RWPE2 (cell line): ENCODE measurements at places on chromosomes 5 and 9.

DNA sequence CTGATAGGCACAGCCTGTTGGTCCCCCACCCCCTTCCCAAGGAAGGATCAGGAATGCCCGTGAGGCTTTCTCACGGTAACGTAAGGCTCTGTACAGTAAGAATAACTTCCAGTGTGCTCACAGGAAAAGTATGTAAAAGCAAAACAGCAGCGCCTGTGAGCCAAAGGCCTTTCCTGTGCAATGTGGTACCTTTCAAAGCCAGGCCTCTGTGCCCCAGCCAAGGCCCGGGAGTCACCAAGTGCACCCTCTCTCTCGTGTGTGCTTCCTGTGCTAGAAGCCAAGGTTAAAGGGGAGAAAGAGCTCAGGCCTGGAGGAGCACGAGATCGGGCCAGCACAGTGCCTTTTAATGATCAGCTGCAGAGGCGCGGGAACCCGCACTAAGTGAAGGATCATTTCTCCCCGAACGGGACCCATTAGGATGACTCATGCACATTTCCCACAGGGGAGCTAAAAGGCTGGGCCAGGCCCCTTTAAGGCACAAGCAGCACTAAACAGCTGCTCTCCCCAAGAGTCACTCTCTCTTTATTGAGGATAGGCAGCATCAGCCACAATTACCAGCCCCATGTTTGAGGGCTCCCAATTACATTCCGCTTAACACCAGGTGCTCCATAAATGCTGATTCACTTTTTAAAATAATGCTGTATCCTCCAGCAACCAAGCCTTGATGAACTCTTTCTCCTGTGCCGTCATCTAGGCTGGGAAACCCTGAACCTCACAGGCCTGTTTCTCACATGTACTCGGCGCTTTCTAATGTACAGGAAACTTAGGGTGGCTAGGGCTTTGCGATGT, 42.8 kb downstream of the SHB start:
- peak overlapping the region; percentile 98 for H3K27ac ChIP-seq
- H3K4me3 ChIP-seq: no peak overlapping the region
- H3K36me3 ChIP-seq: no peaks in the 10 kb centered on the region; the same call in 1 of the 2 replicates
- no peaks in the 10 kb centered on the region for H3K27me3 ChIP-seq

GRCh38 chr9:20473515-20474013, 148.7 kb downstream of the MLLT3 start:
- peaks cover 2% of the 10 kb centered on the region for H3K4me1 ChIP-seq
- H3K4me3 ChIP-seq: no peak overlapping the region
- no peaks in the 10 kb centered on the region for H3K36me3 ChIP-seq
- DNase-seq: no peak

GRCh38 chr9:36935332-36935731, 98.7 kb downstream of the PAX5 start:
- no peaks in the 10 kb centered on the region for H3K36me3 ChIP-seq
- peaks cover 11% of the 10 kb centered on the region for H3K4me1 ChIP-seq
- H3K27ac ChIP-seq: no peak overlapping the region
- H3K27me3 ChIP-seq: no peaks in the 10 kb centered on the region
- H3K4me3 ChIP-seq: no peak overlapping the region

DNA sequence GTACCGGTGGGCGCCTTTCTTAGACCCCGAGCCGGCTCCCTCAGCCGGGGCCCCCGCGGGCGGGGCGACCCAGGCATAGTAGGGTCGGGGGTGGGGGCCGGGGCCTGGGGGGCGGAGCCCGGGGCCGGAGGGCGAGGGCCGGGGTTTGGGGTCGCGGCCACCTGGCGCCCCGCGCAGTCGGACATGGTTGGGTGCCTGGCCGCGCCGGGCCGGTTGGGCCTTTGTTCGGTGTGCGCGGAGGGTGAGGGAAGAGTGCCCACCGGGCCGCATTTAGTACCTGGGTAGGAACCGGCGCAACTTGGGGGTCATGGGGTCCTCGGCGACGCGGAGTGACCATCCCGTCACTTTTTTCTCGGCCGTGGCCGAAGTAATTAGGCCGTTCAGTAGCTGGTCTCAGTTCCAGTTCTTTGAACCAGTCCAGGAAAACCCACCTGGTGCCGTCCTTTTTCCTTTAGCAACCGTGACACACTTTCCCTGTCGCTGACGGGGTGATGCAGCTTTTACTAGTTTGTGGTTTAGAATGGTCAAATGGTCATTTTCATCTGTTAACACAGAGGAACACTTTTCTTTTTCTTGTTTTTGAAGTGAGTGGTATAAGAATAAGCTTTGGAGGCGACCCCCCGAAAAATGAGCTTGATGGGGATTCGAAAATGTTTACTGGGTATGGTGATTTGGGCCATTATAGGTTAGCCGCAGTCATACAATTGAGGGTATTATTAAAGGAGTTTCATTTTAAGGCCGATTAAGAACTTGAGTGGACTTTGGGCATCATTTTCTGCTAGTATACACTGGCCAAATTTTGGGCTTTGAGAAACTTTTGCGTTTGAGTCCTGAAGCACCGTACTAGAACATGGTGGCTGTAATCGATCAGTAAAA, 589 bp downstream of the CKS2 start:
- no peak for DNase-seq
- H3K36me3 ChIP-seq: peaks cover 47% of the 10 kb centered on the region
- H3K4me3 ChIP-seq: peak overlapping the region; percentile 61
- no peaks in the 10 kb centered on the region for H3K27me3 ChIP-seq

DNA sequence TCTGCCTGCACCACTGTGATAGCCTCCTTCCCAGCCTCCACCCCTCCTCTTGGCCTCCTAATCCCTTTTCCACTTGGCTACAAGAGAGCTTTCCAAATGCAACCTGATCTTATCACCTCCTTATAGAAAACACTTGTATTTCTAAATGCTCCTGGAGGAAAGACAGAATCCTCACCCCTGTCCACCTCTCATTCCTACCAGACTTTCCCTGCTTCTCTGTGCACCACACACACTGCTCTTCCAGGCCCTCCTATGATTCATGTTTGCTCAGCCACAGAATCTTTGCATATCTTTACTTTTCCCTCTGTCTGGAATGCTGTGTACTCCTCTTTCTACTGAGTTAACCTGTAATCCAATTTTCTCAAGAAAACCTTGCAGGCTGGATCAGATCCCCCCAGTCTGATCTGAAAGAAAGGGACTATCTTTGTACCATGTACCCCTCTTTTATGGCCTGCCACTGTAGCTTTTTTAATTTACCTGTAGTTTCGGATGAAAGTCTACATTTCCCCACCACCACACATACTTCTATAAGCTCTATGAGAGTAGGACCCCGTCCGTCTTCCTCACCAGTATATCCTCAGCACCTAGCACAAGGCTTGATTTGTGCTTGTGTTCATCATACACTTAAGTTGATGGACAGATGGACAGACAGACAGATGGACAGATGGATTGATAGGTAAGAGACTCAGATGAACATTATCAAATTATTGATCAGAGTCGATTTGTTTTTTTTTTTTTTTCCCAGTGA, 95.3 kb downstream of the GALNT10 start:
- no peaks in the 10 kb centered on the region for H3K27me3 ChIP-seq
- H3K27ac ChIP-seq: peak overlapping the region; percentile 69
- no peak for DNase-seq
- peaks cover 35% of the 10 kb centered on the region for H3K4me1 ChIP-seq

DNA sequence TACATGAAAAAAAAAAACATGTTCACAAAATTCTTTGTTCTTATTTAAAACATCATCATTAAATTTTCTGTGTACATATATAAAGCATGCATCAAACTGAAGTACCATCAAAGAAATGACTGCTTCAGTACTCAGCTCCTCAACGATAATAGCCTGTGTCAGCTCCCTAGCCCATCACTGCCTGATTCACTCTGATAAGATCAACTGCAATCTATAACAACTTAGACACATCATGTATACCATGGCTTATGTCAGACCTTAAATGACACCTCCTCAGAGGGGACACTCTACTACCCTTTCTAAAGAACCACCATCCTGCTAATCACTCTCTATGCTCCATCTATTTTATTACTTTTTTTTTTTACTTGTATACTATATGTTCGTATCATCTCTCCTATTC, 200.5 kb upstream of the TLE4 start:
- DNase-seq: no peak
- H3K36me3 ChIP-seq: no peaks in the 10 kb centered on the region
- H3K27me3 ChIP-seq: no peaks in the 10 kb centered on the region
- H3K4me3 ChIP-seq: no peak overlapping the region
- H3K4me1 ChIP-seq: no peaks in the 10 kb centered on the region

DNA sequence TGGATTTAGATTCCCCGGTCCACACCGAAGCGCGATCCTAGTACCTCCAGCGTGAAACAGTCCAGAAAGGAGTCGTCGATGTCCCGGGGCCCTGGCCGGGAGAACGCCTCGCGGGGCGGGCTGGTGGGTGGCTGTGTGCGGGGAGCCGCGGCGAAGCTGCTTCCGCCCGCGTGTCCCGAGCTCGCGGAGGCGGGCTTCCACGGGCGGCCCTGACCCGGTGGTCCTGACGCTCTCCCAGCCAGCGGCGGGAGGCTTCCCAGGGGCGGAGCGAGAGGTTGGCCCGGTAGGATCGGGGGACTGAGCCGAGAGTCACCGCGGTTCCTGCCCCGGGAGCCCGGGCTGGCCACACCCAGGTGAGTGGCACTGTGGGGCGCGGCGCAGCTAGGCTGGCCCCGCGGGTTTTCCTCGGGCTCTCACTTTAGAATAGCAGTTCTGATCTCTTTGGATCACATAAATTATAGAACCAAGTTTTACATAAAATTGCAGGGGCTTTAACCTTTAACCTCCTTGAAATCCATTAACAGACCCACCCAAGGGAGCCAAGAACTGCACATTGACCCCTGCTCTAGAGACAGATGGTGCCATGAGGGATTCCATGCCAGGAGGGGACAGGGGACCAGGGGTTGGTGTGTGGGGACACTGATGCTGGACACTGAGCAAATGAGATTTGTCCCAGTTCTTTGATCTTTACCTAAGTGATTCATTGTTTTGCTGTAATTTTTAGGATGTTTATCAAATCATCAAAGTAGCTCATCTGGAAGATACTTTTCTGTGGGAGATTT, 29.2 kb upstream of the IL31RA start:
- peak overlapping the region; percentile 21 for H3K4me3 ChIP-seq
- no peaks in the 10 kb centered on the region for H3K27me3 ChIP-seq
- no peaks in the 10 kb centered on the region for H3K36me3 ChIP-seq
- H3K4me1 ChIP-seq: no peaks in the 10 kb centered on the region

- H3K4me3 ChIP-seq: no peak overlapping the region
- no peaks in the 10 kb centered on the region for H3K27me3 ChIP-seq
- H3K27ac ChIP-seq: no peak overlapping the region
- no peaks in the 10 kb centered on the region for H3K4me1 ChIP-seq
- H3K36me3 ChIP-seq: no peaks in the 10 kb centered on the region
Measured at GRCh38 chr9:127036437-127036836, 86.0 kb downstream of the ANGPTL2 start.

DNA sequence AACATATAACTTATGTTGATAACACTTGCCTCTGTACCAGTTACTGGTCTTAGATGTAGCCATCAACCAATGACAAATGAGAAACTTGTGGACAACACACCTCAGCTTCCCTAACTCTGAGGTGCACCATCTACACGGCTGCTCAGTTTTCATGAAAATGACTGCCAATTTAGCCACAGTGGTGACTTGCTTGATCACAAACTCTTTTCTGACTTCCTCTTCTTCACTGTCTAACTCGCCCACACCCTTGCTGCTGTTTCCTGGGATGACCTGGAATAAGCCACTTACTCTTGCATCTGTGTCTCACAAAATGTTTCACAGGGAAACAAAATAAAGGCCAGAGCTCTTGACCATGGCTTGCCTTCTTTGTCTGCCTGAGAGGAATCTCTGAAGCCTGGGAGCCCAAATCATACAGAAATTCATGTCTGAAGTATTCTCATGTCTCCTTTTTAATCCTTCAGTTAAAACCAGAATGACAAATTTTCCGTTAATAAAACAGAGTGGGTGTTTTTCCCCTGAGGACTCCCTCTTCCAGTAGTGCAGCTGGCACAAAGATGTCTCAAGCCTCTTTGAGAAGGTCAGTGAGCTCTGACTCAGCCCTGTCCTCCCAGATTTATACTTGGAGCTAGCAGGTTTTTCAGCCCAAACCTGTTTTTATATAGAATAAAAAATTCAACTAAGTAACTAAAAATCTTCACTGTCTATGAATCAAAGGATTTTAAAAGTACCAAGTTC, 126.5 kb upstream of the PAM start:
- no peaks in the 10 kb centered on the region for H3K27me3 ChIP-seq
- H3K4me3 ChIP-seq: no peak overlapping the region
- H3K36me3 ChIP-seq: no peaks in the 10 kb centered on the region
